ENCODE measurements at places on chromosomes 7 and 10.

DNA sequence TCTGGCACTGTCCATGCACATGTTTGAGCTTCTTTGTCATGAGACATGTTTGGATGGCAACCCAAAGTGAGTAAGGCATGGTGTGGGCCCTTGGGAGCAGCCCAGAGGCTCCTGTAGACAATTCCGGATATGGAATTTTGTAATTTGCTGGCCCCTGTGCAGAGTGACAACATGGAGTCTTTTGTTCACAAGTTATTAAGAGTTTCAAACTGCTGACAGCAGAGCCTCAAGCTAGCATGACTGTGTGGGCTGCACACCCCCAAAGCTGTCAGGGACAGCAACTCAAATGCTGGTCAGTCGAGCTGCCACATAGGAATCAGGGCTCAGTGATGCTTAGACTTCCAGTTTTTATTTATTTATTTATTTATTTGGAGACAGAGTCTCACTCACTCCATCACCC, 7.0 kb upstream of the MYL7 start:
- no peak for DNase-seq

- DNase-seq, result no peak
These were observed 26.9 kb upstream of the ABCA13 start for GRCh38 chr7:48144291-48144768.

GRCh38 chr7:151699928-151700319, 177.0 kb downstream of the PRKAG2 start:
- no peak for DNase-seq

DNA sequence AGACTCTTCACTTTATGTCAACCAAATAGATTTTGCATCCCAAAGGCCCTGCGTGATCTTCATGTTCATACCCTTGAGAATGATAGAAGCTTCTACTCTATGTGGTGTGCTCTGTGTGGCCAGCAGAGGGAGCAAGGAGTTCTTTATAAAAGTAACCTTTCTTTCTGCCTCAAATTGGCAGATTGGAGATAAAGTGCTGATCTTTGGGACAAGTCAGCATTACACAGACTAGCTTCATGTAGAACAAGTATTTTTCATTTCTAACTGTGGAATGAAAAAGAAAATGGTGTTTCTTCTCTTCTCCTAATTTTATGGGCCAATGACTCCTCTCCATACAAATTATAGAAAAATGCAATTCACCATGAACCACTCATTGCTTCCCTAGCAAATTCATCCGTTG, 1214.1 kb downstream of the SORCS1 start:
- no peak for DNase-seq

GRCh38 chr10:84456126-84456525, 127.7 kb downstream of the CCSER2 start:
- no peak for DNase-seq

DNA sequence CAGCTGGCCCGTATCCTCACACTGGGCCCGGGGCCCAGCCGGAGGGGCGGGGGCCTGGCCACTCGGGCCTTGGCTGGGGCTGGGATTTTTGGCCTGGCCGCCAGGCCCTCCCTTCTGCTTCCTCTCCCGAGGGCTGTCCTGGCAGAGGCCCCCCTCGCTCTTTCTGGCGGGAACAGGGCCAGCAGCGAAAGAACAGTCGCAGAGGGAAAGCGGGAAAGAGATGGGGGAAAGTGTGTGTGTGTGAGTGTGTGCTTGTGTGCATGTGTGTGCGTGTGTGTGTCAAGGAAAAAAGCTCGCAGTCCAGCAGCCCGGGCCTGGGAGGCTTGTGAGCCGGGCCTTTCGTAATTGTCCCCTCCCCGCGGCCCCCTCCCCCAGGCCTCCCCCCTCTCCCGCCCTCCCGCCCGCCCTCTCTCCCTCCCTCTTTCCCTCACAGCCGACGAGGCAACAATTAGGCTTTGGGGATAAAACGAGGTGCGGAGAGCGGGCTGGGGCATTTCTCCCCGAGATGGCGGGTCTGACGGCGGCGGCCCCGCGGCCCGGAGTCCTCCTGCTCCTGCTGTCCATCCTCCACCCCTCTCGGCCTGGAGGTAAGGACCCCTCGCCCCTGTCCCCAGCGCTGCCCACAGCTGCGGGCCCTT, at the start of gene ELN:
Gene ELN (plus strand): TSS at position 491 of the 638 bp plus-strand sequence. CDS start 15 bp downstream, at position 506.
- no peak for DNase-seq

DNA sequence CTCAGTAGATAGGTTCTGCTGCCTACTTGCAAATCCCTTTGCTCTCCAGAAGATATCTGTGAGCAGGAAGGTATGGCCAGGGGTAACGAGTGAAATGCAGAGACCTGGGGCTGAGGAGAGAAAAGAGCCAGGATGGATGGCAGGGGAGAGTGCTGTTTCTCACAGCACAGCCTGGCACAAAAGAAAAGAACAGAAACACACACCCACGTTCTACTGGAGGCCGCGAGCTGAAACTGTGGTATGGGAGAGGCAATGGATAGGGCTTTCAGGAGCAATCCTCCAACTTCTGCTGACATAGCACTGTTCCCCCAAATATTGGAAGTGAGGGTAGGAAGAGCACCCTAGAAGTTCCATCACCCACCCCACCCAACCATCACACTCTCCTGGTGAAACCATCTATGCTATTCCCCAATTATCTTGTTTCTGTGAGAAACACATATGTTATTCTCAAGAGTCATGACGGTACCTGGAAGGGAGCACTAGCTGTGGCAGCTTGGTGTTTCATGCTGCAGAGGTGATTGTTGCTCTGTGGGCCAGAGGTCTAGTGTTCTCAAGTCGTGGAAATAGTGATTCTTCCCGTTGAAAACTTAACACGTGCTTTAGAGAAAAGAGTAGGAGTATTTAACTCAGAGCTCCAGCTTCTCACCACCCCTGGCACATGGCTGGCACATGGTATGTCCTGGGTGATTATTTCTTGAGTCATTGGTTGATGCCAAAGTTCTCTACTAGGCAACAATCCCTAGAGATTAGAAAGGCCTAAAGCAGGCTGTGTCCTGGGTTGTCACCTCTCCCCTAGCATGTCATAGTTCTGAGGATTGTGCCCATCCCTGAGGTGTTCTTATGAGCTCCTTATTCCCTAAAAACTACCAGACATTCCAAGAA, 198.3 kb downstream of the PLXNA4 start:
- no peak for DNase-seq

- DNase-seq, result no peak
These were observed 5.3 kb downstream of the PHKG1 start for GRCh38 chr7:56087445-56087844.

DNA sequence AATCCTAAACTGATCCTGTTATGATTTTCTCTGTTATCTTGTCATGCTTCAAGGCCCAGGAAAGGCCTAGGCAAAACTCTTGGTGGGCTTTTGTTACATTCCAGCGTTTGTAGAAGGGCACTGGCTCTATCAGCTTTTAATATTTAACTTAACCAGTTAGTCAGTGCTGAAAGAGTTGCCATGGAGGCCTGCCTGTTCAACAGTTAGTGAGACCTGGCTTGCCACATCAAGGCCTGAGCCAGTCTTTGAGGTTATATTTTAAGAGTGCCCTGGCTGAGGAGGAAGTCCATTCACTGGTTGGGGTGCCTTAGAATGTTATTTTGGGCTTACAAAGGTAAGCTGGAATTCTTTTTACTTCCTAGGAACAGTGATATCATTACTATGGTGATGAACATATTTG, 144.1 kb upstream of the NRG3 start:
- no peak for DNase-seq

GRCh38 chr7:11517853-11518252, 314.1 kb downstream of the THSD7A start:
- no peak for DNase-seq

DNA sequence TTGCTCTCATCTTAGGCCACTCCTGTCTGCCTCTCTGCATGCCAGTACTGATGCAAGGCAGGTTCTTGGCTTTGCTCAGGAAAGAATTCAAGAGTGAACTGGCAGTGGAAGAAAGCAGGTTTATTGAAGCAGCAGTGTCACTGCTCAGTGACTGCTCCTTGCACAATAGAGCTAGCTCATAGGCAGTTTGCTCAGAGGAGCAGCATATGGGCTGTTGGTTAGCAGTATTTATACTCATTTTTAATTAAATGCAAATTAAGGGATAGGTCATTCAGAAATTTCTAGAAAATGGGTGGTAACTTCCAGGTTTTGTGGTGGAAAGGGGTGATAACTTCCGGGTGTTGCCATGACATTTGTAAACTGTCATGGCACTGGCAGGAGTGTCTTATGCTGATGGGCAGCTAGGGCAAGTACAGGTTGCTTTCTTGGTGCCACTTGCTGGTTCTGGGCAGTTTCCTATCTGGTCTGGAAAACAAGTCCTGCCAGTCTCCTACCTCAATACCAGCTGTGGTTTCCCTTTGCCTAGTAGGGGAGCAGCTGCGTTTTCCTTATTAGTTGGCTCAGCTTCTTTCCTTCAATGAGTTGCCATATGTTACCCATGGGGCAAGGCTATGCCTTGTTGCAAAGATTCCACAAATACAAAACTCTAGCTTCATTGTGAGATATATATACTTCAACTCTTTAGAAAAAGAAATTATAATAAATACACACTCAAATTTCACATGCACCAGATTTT, 64.8 kb upstream of the CALD1 start:
- no peak for DNase-seq

DNA sequence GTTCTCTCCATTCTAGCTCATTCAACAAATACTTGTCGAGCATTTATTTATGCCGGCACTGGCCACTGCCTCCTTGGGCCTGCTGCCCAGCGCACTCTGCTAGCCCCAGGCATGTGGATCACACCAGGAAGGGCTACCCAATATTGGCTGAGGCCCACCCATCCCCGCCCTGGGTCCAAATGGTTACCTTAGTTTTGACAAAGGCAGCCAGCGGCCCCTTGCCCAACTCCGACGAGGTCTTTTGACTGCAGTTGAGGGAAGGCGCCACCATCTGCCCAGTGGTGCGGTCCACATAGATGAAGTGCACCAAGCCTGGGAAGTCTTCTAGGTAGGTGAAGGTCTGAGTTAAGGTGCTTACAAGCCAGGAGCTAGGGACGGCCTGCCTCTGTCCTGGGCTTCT, 7.2 kb upstream of the PYROXD2 start:
- no peak for DNase-seq

- no peak for DNase-seq
These were observed 119.9 kb downstream of the TFEC start for GRCh38 chr7:115910541-115911164.

DNA sequence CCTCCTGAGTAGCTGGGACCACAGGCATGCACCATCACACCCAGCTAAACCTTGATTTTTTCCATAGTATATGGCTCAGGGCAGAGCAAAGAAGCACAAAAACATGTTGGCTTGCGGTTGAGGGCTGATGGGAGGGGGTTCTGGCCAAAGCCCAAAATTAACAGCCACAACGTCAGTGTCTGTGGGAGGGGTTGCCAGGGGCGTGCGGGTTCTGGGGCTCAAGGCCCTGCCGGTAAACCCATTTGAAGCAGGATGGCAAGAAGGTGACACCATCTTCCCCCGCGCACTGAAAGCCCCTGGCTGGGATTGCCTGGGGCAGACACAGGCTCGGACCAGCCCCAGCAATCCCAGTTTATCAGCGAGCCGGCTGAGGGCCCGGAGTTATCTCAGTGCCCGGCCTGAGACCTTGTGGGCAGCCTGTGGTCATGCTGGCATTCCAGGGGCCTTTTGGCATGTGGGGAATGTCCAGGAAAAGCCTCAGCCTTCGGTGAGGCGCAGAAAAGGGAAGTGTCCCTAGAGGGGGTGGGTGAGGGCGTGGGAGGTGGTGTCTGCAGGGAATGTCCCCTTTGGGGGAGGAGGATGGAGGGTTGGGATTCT, 167.7 kb upstream of the TNRC18 start:
- no peak for DNase-seq

DNA sequence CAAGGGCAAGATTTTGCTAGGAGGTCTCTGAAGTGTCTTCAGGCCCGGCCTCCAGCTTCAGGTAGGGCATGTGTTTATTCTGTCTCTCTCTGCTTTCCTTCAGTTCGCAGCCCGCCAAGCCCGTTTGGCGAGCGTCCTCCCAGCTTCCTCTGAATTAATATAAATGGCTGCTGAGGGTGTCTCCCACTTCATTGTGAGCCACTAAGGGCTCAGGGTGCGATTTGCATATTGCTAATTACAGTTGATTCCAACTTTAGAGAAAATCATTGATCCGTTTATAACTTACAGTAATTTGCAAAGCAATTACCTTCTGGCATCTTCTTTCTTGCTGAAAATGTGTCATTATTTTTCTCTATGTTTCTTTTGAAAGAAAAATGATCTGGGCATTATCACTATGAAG, 128.3 kb upstream of the SORCS3 start:
- DNase-seq, result no peak

GRCh38 chr10:101835362-101835761, 8.2 kb downstream of the KCNIP2 start:
- no peak for DNase-seq

DNA sequence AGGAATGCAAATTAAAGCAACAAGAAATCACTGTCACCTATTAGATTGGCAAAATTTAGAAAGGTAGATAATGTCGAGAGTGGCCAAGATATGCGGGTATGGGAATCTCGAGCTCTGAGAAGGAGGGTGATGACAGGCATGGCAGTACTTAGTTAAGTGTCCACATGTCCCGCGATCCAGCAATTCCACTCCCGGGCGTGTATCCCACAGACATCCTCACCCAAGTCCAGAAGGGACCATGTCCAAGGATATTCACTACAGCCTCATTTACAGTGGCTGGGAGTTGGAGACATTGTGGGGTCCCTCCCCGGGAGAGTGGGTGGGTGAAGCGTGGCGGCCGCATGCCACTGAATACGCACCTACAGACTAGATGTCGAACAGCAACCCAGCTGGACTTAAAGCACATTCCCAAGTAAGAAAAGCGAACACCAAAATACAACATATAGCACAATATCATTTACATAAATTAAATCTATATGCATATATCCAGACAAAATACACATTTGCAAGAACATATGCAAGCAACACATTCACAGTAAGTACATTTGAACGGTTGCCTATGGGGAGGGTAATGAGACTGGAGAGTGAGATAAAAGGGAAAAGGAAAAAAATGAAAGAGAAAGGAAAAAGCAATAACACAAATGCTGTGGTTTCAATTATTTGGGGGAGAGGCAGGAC, 9.9 kb downstream of the KCNH2 start:
- DNase-seq, result no peak

DNA sequence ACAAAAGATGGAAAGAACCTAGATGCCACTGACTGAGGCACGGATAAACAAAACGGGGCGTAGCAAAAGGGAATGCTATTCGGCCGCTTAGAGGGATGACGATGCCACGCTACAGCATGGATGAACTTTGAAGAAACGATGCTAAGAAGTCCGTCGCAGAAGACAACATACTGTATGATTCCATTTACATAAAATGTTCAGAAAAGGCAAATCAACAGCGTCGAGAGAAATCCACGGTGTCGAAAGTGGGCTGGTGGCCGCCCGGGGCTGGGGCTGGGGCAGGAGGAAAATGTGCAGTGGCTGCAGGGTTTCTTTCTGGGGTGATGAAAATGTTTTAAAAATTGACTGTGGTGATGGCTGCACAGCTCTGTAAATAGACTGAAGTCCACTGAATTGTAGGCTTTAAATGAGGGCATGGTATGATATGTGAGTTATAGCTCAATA, 24.1 kb downstream of the GNA12 start:
- DNase-seq, result no peak

- DNase-seq, result no peak
These were observed 85.2 kb upstream of the CDC14C start for GRCh38 chr7:48839108-48839507.

Data from stimulated activated CD4-positive, alpha-beta T cell treated with anti-CD3 and anti-CD28 coated beads, Interleukin-2, amount 100 ng/mL, for 48 hours (primary cell).